Stimulated activated CD4-positive, alpha-beta T cell treated with anti-CD3 and anti-CD28 coated beads, Interleukin-1b, Interleukin-23, amount 100 ng/mL, for 1 hour (primary cell): ENCODE measurements at places on chromosomes 5 and 9.

DNA sequence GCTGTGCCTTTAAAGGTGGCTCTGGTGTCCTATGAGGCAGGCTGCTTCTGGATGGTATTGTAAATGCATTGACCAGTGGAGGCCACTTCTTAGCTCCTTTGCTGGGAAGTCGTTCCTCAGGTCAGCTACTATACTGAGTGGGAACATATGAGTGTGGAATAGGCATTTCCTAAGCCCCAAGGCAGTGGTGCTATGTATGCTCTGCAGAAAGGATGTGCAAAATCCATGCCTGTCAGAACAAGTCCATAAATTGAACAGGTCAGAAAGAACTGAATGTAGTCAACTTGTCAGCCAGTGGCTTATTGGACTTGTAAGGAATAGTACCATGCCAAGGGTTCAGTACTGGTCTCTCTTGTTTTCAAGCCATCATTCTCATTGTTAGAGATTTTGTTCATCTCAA is 216.4 kb downstream of the CDH10 start:
- no peak for DNase-seq

GRCh38 chr5:82526540-82526939 is 248.4 kb upstream of the RPS23 start:
- no peak for DNase-seq

GRCh38 chr5:134550271-134551214 is 25.1 kb downstream of the JADE2 start:
- no peak for DNase-seq

GRCh38 chr5:107558823-107559375 is 111.8 kb downstream of the EFNA5 start:
- DNase-seq = no peak

DNA sequence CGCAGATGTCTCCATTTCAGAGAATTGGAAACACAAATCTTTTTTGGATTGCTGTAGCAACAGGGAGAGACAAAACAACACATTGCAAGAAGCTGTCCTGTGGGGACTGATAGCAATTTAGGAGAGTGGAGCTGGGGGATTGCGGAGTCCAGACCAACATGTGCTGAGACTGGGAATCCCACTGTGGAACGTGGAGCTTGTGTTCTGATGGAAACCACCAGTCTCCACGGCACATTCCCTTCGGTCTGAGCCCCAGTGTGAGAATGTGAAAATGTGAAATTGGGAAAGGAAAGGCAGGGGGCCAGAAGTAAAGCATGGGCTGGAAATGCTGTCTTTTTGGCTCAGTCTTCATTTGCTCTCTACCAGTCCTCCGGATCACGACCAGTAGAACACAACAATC is 348.8 kb upstream of the TNC start:
- no peak for DNase-seq

DNA sequence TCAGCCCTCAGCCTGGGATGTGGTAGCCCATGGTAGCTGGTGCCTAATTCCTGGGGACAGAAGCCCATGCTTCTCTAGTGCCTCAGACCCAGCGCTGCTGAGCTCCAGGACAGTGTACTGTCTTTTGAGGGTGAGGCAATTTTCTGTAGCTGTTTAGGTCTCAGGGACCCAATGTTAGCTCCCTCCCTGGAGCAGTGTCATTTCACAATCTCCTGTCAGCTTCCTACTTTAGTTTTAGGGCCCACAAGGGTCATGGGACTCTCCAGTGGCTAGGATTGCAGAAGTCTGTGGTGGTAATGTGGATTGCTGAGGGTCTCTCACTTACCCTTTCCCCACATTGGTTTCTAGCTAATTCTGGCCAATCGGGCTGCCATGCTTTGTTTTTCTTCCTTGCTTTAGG is 67.7 kb upstream of the CCL21 start:
- DNase-seq = no peak

DNA sequence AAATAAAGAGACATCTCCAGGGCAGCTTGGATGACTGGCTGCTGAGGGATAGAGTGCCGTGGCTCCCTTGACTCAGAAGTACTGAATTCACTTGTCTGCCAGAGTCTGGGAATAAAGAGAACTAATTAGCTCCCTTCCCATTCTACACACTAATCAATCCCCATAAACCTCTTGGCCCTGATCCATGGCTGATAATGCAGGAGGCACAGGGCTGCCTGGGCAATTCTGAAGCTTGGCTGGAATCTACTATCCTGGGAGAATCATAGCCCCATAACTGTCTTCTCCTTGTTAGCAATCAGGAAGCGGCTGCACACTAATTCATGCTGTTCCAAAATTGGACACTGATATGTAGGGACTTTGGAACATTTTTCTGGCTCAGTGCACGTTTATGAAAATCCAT is 197.7 kb downstream of the PTTG1 start:
- no peak for DNase-seq

DNA sequence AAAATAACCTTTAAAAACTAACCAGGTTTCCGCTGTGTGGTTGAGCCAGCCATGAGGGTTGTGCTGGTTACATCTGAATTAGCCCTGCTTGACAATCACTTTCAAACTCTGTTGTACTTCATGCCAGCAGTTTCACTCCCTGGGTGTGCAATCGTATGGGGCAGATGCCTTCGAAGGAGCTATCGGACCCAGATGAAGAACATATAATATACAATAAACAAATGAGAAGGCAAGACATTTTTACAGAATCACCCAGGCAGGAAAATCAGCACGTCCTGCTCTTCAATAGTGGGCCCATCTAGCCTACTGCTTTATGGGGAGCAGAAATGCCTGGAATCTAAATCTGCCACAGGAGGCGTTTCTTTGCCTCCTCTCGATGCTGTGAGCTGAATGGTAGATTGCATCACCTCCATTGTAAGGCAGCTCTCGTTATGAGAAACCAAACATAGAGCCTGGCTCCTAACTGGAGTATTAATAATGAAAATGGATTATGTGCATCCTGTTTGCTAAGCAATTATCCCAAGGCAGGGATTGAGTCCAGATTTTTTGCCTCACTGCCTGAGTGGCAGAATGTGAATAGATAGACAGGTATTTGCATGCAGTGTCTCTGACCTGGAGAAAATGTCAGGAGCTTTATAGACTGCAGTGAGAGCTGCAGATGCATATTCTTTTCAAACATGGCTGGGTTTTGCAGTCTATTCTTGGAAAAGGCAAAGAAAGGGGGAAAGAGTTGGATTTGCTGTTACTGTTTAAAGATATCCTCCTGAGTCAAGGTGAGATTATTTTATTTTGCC is 143.3 kb upstream of the SMARCA2 start:
- no peak for DNase-seq
